CD4-positive, CD25-positive, alpha-beta regulatory T cell (primary cell): ENCODE measurements at places on chromosomes 4 and X.
A peak's percentile ranks its signal among the peaks of the same experiment; 100 is the strongest.

- DNase-seq = peak; percentile 42
Measured at GRCh38 chrX:38717871-38718270, 83.4 kb upstream of the MID1IP1 start.

DNA sequence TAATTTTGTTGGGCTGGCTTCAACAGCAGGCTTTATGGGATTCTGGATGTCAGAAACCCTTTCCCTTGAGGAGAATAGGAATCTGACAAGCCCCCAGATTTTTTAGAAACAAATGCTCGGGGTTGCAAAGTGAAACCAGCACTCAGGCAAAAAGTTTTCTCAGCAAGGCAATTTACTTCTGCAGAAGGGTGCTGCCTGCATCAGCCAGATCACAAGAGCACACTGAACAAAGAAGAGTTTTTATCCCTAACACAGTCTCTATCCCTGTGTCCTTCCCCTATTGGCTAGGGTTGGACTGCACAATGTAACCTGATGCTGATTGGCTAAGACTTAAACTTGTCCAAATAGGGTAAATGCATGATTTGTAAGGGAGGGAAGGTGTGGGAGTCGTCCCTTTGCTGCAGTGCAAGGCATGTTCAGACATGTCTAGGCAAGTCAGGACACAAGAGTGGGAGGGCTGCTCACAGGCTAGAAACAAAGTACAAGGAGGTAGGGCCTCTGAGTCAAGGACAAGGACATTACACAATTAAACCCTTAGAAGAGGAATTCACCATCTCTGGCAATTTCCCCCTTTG is 175.8 kb downstream of the CCNG2 start:
- no peak for DNase-seq

GRCh38 chrX:42967681-42968300 is 189.8 kb upstream of the PPP1R2C start:
- no peak for DNase-seq

DNA sequence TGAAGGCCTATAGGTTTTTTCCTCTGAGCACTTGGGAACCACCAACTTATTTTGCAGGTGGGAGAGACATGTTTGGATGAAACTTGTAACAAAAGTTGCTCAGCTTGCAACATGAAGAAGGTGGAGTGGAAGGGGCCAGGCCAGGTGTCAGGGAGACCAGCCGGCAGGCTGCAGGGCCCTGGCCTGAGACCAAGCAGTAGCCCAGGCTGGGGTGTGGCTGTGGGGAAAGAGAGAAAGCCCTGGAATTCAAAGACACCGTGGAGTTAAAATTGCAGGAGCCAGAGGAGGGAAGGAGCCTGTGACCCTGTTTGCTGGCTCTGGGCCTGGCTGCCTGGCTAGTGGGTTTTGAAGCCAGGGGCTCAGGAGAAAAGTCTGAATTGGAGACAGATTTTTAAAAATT is 43.4 kb downstream of the EFNB1 start:
- DNase-seq = no peak

DNA sequence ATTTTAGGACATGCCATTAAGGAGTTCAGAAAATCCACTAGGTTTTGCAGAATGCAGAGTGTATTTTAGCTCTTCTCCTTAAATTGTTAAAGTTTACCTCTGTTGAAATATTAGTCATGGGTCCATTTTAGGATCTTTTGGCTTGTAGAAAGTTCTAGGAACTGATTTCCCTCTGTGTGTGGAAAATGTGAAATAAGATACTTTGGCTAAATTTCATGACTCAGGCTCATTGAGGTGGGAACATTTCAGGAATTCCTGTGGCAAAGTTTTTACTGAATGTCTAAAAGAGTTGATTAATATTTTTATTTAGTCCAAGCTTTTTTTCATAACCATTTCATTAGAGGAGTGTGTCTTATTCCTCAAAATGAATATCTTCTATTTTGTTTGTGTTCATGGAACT is 7.0 kb downstream of the FHIP1A start:
- DNase-seq = no peak
